ENCODE measurements at places on chromosomes 12 and 14. TPM values are rescaled to one million over a fixed set of nuclear protein-coding genes. Genes with fewer than 3 reads are reported as not detected.

PPP1R36 gene
- not detected for total RNA-seq

KITLG gene
- 4.1 TPM for total RNA-seq

RPGRIP1 gene
- not detected for total RNA-seq

TAS2R9 gene
- total RNA-seq, result not detected

ADCY6 gene
- 18.9 TPM for total RNA-seq

ADCK1 gene
- 6.6 TPM for total RNA-seq

OR4Q2 gene
- not detected for total RNA-seq

LHX5 gene
- total RNA-seq, result not detected

OTOGL gene
- total RNA-seq, result 0.30 TPM

SERPINA6 gene
- not detected for total RNA-seq

SOX5 gene
- total RNA-seq, result 2.9 TPM

FKBP3 gene
- 173 TPM for total RNA-seq

LRRC43 gene
- total RNA-seq, result 0.36 TPM

CLEC2A gene
- total RNA-seq, result not detected

CFAP73 gene
- not detected for total RNA-seq

- H3K27ac ChIP-seq, result no peak overlapping the region
- no peak for DNase-seq
- no peaks in the 10 kb centered on the region for H3K27me3 ChIP-seq
- H3K4me3 ChIP-seq, result no peak overlapping the region
- H3K4me1 ChIP-seq, result no peaks in the 10 kb centered on the region
- no peaks in the 10 kb centered on the region for H3K36me3 ChIP-seq
Measured at GRCh38 chr12:54940727-54941315, 43.7 kb downstream of the TESPA1 start.

DNA sequence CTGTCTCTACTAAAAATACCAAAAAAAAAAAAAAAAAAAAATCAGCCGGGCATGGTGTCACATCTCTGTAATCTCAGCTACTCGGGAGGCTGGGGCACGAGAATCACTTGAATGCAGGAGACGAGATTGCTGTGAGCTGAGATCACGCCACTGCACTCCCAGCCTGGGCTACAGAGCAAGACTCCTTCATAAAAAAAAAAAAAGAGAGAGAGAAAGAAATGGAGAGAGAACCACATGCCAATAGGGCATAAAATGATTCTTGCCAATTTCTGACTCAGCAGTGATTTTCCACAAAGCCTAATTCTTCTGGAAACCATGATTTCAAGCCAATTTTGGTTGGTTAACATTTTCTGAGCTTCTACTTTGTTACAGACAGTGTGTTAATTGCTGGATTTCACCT lies 250.4 kb upstream of the SEL1L start:
- peak; percentile 11 for DNase-seq
- H3K4me3 ChIP-seq, result no peak overlapping the region
- no peaks in the 10 kb centered on the region for H3K27me3 ChIP-seq
- H3K4me1 ChIP-seq, result no peaks in the 10 kb centered on the region
- no peaks in the 10 kb centered on the region for H3K36me3 ChIP-seq

- DNase-seq, result no peak
- no peaks in the 10 kb centered on the region for H3K27me3 ChIP-seq
- H3K27ac ChIP-seq, result no peak overlapping the region
- no peaks in the 10 kb centered on the region for H3K36me3 ChIP-seq
Measured at GRCh38 chr14:54503486-54503885, 6.2 kb upstream of the CGRRF1 start.

DNA sequence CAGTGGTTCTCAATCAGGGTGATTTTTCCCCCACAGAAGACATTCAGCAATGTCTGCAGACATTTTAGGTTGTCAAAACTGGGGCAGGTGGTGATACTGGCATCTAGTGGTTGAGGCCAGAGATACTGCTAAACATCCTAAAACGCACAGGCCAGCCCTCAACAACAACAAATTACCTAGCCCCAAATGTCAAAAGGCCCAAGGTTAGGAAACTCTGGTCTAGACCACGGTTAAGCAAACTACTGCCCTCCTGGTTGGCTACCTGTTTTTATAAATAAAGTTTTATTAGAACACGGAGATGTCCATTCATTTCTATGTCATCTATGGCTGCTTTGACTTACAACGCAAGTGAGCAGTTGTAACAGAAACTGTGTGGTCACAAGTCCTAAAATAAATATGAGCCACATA lies 186.7 kb downstream of the EFCAB11 start:
- no peaks in the 10 kb centered on the region for H3K27me3 ChIP-seq
- H3K4me3 ChIP-seq, result no peak overlapping the region
- no peak overlapping the region for H3K27ac ChIP-seq
- H3K4me1 ChIP-seq, result no peaks in the 10 kb centered on the region

DNA sequence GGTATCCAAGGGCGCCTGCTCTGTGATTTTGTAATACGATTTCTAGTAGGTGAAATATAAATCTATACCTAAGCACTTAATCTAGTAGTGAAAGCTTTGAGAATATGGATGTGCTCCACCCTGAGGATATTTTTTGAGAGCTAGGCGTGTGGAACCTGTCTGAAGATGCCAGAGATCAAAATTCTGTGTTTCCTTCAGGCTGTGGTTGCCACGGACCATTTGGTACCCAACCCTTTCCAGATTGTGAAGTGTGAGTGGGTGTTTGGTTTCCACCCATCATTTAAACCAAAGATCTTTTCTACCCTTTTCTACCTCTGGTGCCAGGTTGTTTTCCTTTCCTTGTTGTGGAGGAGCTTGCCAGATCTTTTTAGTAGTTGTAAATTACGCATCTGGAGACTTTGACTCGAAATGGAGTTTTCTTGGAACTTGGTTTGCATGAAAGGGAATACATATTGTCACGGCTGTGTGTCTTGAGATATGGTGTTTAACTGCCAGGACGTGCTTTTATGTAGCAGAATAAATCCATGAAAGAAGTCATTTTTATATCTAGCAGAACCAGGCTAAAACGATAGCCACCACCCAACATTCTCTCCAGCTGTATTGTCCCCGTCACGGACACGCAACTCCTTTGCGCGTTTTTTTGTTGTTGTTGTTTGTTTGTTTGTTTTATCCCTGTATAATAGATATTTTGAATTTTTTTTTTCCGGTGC lies 2.2 kb downstream of the LRFN5 start:
- no peaks in the 10 kb centered on the region for H3K4me1 ChIP-seq
- no peak overlapping the region for H3K27ac ChIP-seq
- H3K36me3 ChIP-seq, result no peaks in the 10 kb centered on the region

DNA sequence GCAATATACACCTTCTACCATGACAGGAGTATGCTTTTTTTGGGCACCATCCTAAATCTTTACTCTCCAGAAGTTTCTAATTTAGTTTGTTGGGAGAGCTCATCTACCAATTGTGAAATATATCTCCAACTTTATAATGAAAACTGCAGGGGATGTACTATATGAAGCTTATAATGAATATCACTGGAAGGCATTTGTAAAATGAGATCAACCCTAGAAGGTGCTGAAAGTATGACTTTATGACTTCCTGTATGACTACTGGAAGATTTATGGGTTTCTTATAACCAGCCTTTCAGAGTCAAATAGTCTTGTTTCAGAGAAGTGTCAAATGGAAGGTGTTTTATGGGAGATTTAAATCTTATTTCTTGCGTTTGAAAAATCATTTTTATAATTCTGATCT lies 122.9 kb downstream of the MYRFL start:
- no peak overlapping the region for H3K4me3 ChIP-seq
- no peak overlapping the region for H3K27ac ChIP-seq
- H3K36me3 ChIP-seq, result no peaks in the 10 kb centered on the region
- no peaks in the 10 kb centered on the region for H3K4me1 ChIP-seq

DNA sequence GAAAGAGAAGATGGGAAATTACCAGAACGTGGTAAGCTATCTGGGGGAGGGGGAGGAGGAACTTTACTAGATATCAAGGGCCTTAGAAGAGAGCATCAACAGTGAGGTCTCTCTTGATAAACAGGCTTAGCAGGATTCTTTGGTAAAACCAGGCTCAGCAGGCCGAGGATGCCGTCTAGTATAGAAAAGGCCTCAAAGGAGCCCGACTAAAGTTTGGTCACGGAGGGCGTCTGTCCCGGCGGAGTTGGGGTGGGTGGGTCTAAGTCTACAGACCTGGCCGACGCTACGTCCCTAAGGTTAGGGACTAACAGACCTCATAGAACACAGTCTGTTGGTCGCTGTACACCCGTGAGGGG lies 538 bp upstream of the TIGAR start:
- H3K4me1 ChIP-seq, result peaks cover 19% of the 10 kb centered on the region
- peaks cover 6% of the 10 kb centered on the region for H3K36me3 ChIP-seq
- H3K4me3 ChIP-seq, result peak overlapping the region; percentile 99
- H3K27me3 ChIP-seq, result no peaks in the 10 kb centered on the region
- no peak for DNase-seq

DNA sequence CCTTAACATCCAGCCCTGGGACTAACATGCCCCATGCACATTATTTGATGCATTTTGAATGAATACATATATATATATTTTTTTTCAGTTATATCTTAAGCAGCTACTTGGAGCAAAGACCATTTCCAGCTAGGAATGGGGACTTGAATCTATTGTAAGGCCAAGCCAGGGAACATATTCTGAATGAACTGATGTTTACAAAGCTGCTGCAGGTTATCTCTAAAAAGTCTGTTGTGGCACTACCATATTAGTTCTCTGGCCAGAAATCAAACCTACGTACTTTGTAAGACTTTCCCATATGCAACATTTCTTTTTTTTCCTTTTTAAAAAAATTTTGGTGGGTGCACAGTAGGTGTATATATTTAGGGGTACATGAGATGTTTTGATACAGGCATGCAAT lies 43.4 kb downstream of the PELI2 start:
- DNase-seq, result no peak
- no peaks in the 10 kb centered on the region for H3K4me1 ChIP-seq
- H3K36me3 ChIP-seq, result no peaks in the 10 kb centered on the region
- H3K27me3 ChIP-seq, result no peaks in the 10 kb centered on the region
- no peak overlapping the region for H3K4me3 ChIP-seq
- H3K27ac ChIP-seq, result no peak overlapping the region

GRCh38 chr14:77580477-77580876 lies 36.0 kb downstream of the SPTLC2 start:
- no peak for DNase-seq
- H3K27me3 ChIP-seq, result no peaks in the 10 kb centered on the region
- no peak overlapping the region for H3K4me3 ChIP-seq
- peaks cover 3% of the 10 kb centered on the region for H3K4me1 ChIP-seq
- H3K36me3 ChIP-seq, result no peaks in the 10 kb centered on the region

DNA sequence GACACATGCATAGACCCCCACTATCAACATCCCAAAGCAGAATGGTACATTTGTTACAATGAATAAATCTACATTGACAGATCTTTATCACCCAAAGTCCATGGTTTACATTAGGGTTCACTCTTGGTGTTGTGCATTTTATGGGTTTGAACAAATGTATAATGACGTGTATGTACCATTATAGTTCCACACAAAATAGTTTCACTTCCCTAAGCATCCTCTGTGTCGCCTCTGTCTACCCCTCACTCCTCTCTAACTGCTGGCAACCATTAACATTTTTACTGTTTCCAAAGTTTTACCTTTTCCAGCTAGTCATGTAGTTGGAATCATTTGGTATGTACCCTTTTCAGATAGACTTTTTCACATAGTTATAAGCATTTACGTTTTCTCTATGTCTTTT lies 69.5 kb upstream of the LMO3 start:
- H3K27ac ChIP-seq, result no peak overlapping the region
- H3K27me3 ChIP-seq, result no peaks in the 10 kb centered on the region
- no peaks in the 10 kb centered on the region for H3K4me1 ChIP-seq
- DNase-seq, result no peak

- DNase-seq, result no peak
- peak overlapping the region; percentile 18 for H3K27ac ChIP-seq
- H3K4me3 ChIP-seq, result no peak overlapping the region
- H3K36me3 ChIP-seq, result peaks cover 15% of the 10 kb centered on the region
- no peaks in the 10 kb centered on the region for H3K27me3 ChIP-seq
Measured at GRCh38 chr12:12819752-12820311, 6.7 kb downstream of the DDX47 start.

DNA sequence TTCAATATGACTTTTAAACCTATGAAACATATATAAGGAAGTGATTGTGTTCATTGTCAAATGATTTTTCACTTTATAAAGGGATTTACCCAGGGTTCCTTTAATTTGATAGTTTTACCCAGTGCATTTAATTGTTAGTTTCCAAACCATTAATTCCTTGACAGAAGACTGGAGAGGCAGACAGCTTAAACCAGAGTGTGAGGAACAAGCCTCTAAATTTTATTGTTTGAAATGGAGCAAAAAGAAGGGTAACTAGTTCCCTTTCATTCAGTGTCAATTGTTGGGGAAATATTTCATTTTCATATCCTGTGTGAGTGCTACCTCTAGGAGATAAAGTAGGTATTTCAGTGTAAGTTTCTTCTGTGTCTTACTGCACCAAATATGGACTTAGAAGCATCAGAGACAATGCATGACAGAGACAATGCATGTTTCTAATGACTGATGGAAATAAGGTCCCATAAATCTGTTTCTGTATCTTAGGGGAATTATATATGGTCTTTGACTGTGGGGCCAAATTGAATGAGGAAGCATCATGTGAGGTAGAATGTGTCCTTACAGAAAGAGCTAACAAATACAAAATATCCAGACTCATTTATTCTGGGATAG lies 120.5 kb downstream of the TMTC2 start:
- no peaks in the 10 kb centered on the region for H3K4me1 ChIP-seq
- no peaks in the 10 kb centered on the region for H3K36me3 ChIP-seq
- H3K4me3 ChIP-seq, result no peak overlapping the region
- DNase-seq, result no peak
- no peaks in the 10 kb centered on the region for H3K27me3 ChIP-seq

- no peaks in the 10 kb centered on the region for H3K27me3 ChIP-seq
- peak overlapping the region; percentile 30 for H3K27ac ChIP-seq
- peaks cover 50% of the 10 kb centered on the region for H3K4me1 ChIP-seq
- H3K36me3 ChIP-seq, result no peaks in the 10 kb centered on the region
- DNase-seq, result peak; percentile 80
Measured at GRCh38 chr12:56631790-56632700, 1.9 kb upstream of the BAZ2A start.

- H3K27ac ChIP-seq, result no peak overlapping the region
- peaks cover 69% of the 10 kb centered on the region for H3K4me1 ChIP-seq
- H3K4me3 ChIP-seq, result no peak overlapping the region
- H3K36me3 ChIP-seq, result no peaks in the 10 kb centered on the region
- H3K27me3 ChIP-seq, result no peaks in the 10 kb centered on the region
Measured at GRCh38 chr12:89691659-89692058, 17.0 kb downstream of the ATP2B1 start.

- H3K27ac ChIP-seq, result no peak overlapping the region
- H3K4me1 ChIP-seq, result no peaks in the 10 kb centered on the region
- H3K27me3 ChIP-seq, result no peaks in the 10 kb centered on the region
- H3K36me3 ChIP-seq, result no peaks in the 10 kb centered on the region
- no peak for DNase-seq
Measured at GRCh38 chr12:102740141-102740955, 176.7 kb downstream of the PAH start.

GRCh38 chr14:30528778-30529642 lies 29.9 kb upstream of the G2E3 start:
- H3K36me3 ChIP-seq, result no peaks in the 10 kb centered on the region
- no peak for DNase-seq
- H3K4me1 ChIP-seq, result no peaks in the 10 kb centered on the region
- H3K4me3 ChIP-seq, result no peak overlapping the region
- no peak overlapping the region for H3K27ac ChIP-seq
- no peaks in the 10 kb centered on the region for H3K27me3 ChIP-seq

Measured in psoas muscle (tissue), 8 donors.